Stimulated activated CD8-positive, alpha-beta memory T cell treated with anti-CD3 and anti-CD28 coated beads, Interleukin-15, amount 100 ng/mL, for 1 hour (primary cell): ENCODE measurements at places on chromosomes 12 and 14.
A peak's percentile ranks its signal among the peaks of the same experiment; 100 is the strongest.

- no peak for DNase-seq
Measured at GRCh38 chr12:104164634-104165033, 26.6 kb upstream of the NFYB start.

DNA sequence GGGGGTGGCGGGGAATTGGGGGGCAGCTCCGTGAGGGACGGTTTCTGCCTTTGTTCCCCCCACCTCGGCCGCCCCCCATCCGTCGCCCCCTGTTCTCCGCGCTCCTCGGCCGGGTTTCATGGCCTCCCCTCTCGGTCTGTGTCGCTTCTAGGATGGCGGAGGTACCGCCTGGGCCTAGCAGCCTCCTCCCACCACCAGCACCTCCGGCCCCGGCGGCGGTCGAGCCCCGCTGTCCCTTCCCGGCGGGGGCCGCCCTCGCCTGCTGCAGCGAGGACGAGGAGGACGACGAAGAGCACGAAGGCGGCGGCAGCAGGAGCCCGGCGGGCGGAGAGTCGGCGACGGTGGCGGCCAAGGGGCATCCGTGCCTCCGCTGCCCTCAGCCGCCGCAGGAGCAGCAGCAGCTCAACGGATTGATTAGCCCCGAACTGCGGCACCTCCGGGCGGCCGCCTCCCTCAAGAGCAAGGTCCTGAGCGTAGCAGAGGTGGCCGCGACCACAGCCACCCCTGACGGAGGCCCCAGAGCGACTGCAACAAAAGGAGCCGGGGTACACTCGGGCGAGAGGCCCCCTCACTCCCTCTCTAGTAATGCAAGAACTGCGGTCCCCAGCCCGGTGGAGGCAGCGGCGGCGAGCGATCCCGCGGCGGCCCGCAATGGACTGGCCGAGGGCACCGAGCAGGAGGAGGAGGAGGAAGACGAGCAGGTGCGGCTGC is 575 bp downstream of the NAA30 start:
- DNase-seq, result peak; percentile 2

DNA sequence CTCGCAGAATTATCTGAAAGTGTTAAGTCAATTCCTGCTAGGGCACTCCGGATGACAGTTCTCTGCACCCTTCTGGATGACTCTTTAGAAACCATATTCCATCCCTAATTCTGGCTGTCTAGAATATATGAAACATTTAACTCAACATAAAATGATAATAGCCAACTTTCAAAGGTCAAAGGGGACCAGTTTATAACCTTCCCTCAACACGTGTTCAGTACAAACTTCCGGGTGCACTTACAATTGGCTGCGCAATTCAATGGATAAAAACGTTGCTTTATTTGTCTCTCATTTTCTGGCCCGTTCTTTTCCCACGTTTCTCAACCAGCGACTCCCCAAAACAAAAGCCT is 1.3 kb downstream of the SBNO1 start:
- no peak for DNase-seq

DNA sequence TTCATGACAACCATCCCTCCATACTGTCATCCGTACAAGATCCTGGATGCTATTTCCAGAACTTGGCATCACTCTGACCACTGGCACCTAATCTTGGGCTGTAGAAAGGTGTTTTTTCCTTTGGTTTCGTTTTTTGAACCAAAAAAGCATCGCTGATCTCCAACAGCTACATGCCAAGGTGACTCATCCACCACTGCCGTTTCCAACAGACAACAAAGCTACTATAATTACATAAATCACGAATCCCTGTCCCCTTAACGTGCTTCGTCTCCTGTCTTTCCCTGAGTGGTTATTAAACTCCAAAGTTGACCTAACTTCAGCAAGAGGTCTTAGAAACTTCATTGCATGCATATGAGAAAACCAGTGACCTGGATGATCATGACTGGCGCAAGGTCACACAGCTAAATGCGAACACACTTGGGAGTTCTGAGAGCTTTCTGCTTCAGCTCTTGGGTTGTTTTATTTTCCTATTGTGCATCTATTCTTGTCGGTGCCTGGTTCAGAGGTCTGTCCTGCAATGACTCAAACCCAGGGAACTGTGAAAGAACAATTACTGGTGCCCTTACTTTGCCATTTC is 99.9 kb downstream of the PPM1H start:
- DNase-seq, result no peak

DNA sequence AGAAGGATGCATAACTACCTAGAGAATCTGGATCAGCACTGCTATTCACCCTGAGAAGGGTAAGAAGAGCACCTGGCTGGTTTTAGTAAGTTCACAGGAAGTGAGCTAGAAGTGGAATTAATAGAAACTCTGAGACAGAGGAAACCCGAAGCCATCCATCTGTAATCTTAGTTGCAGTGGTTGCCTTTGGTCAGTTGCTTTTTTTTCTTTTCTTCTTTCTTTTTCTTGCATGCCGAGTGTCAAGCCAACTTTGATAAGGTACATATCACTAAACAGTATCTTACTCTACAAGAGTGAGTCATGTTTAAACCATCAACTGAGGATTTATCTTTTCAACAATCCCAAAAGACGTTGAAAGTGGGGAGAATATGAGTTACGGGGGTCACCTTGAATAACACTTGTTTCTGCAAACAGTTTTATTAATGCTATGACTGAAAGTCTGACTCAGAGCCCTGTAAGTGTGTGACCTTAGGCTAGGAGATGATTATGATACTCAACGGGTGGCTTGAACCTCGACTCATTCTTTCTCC is 26.7 kb downstream of the C12orf75 start:
- no peak for DNase-seq
